ENCODE measurements at places on chromosomes 6 and 20.

DNA sequence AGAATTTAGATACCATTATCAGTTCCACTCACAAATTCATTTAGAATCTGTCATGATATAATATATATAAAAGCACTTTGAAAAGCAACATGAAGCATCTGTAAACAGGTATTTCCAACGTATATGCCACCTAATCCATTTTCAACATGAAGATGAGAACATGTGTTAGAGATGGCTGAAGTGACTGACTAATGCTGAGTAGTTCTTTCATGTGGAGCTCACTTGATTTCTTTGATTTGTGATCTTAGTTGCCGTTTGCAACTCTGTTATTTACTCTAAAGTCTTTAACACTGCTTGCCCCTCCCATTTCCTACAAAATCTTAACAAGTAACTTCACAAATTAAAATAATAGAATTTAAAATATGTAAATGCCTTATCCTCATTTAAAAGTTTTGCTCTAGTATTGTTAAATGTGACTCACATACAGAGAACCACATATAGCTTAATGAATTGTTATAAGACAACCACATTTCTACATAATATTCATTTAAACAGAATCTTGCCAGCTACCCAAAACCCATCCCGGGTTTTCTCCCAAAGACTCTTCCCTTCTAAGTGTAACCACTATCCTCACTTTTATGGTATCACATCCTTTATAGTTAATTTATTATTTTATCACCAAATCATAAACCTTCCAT is 78.3 kb downstream of the ME1 start:
- no peak for DNase-seq

DNA sequence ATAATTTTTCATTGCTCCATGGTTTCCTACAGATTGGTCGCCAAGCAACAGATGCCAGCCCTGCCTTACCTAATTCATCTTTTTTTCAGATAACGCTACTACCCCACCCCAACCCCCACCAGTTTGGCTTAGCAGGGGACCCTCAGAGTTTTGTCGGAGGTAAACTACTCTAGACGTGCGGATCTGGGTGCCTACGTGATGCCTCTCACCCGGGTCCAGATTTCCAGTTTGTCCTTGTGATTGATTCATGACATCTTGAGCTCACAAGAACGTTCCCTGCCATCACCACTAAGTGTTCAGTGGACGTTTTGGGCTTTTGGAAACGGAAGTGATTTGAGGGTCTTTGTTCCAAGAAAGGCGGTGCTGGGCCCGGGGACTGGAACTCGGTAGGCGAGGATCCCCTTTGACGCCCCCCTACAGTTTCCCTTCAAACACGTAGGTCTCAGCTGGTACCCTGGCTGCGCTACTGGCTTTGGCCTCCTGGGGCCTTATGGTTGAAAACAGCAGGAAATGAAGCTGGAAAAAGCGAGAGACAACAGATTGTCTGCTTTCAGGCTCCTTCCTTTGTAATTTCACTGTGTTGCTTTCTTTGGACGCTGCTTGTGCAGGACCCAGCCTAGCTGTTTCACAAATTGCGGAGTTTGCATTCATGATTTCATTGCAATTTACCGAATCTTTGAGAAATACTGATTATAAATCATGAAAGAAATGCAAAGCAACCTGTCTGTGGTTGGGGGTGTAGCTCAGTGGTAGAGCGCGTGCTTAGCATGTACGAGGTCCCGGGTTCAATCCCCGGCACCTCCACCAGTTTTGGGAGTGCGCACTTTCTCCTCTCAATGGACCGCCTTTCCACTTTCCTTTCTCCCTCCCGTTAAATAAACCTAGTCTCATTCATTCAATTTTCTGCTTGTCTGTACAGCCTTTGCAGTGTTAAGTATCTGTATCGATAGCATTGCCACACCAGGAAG is 81.0 kb downstream of the GPX5 start:
- DNase-seq = peak; percentile 27

GRCh38 chr20:52001999-52002666 is 189.4 kb downstream of the ZFP64 start:
- no peak for DNase-seq

GRCh38 chr6:160070427-160070826 is 51.2 kb upstream of the SLC22A1 start:
- DNase-seq = no peak

DNA sequence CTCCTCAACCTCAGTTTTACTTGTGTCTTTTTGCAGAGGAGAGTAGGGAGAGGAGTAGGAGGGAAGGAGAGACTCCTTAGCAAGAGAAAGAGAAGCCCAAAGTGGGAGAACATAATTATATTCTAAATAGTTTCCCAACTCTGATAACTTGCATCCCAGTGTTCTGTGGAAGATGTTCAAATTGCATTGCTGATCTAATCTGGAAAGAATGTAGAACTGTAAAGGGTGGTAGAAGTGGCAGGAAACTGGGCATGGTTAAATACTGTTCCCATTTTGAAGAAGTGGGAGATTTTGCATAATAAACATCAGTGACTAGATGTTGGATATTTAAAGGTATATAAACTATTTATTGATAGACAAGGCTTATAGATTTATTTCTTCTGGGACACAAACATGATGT is 42.6 kb upstream of the HMGN3 start:
- no peak for DNase-seq

GRCh38 chr20:1309439-1309847 is 19.5 kb downstream of the SDCBP2 start:
- DNase-seq = no peak

GRCh38 chr6:11766589-11767450 is 11.8 kb downstream of the ADTRP start:
- DNase-seq = no peak

- DNase-seq = no peak
Observed at GRCh38 chr20:38175304-38176180, 10.5 kb upstream of the TGM2 start.

DNA sequence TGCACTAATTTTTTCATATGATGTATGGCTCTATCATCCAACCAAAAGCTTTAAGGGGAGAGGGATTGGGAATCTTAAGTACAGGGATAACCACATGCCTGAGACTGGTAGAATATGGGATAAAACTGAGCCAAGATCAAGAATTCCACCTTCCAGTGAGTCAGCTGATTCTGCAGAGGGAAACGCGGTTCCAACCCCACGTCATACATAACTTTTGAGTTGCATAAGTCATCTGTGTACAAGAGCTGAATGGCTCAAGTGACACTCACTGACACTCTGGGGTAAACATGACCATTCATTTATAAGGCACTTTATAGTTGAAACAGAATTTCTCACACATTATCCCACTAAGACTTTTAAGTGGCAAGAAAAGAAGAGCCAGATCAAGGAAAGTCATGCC is 16.4 kb downstream of the TRIM27 start:
- DNase-seq = no peak

DNA sequence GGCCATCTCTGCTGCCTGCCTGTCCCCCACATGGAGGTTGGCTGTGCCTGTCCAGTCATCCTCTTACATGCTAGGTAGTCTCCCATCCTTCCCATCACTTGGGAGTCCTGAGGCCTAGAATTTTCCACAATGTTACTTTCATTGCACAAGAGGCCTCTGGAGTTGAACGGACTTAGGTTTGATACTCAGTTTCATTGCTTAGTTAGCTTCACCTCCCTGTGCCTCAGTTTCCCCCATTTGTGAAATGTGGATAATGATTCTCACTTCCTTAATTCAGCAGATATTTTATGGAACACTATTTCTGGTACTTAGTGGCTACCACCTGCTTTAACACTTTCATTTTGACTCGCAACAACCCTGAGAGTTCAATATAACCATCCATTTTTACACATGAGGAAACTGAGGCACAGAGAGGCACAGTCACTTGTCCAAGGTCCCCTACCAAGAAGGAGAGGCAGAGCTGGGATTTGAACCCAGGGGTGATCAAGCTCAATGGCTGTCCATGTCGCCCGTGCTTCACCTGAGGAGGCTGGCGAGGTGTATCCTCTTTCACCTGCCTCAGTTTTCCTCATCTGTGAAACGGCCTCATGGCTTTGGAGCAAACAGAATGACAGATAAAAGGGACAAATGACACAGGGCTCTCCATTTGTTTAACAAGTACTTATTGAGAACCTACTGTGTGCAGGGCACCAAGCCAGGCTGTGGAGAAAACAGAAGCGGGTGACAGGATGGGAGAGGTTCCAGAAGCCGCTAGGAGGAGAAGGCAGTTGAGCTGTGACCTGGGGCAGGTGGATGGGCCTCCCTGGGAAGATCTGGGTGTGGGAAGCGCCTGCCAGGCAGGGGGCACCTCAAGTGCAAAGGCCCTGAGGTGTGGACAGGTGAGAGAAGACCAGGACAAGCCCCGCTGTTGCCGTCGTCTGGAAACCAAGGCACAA is 154.3 kb upstream of the PTPN1 start:
- DNase-seq = no peak

DNA sequence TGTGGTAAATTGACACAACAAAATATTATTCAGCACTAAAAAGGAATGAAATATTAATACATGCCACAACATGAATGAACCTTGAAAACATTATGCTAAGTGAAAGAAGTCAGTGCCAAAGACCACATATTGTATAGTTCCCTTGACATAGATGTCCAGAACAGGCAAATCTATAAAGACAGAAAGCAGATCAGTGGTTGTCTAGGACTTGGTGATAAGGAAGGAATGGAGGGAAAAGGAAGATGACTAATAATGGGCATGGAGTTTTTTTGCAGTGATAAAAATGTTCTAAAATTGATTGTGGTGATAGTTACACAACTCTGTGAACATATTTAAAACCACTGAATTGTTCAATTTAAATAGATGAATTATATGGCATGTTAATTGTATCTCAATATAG is 32.5 kb downstream of the TBX18 start:
- DNase-seq = no peak

DNA sequence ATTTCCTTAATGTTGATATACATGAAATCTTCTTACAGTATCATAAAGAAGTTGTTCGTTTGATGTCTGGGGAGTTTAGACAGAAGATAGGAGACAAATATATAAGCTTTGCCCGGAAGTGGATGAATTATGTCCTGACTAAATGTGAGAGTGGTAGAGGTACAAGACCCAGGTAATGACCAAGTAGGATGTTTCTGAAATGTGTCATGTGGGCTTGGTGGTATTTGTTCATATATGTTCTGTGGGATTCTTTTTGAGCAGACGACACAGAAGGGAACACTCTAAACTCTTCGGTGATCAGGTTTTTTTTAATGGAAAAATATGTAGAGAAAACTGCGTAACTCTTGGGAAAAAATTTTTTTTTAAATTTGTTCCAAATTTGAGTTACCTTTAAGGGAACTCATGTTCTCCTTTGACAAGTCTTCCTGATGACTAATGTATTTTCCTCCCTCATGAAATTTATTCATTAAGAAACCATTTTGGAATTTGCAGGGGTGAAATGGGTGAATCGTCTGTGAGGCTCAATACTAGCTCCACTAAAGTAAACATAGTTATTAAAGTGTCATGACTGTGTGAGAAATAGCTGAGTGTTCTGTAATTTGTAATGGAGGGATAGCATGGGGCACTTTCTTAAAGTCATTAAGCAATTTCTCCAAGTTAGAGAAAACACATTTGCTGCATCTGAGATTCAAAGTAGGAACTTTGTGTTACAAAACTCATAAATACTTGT is 100.6 kb downstream of the MAP3K4 start:
- DNase-seq = no peak

GRCh38 chr6:116101302-116101718 is 657 bp downstream of the NT5DC1 start:
- no peak for DNase-seq

DNA sequence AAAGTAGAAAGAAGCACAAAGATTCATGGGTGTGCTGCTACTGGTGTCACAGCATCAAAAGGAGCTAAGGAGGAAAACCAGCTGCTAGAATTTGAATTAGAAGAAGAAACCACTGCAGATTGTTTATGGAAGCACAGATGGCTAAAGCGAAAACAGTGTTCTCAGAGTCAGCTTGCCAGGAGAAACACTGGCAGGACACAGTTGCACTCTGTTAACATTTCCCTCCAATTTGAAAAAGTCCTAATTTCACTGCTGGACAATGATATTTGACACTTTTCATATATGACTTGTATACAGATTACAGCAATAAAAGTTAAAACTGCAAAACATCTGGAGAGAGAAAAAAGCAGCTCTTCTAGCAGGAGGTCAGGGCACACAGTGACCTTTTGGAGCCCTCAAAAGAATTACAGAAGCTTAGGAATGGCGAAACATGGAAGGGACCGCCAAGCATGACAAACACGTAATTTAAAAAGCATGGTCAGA is 314.5 kb downstream of the COL12A1 start:
- DNase-seq = no peak

- DNase-seq = no peak
Observed at GRCh38 chr6:158410784-158411183, 98.5 kb downstream of the TULP4 start.

- DNase-seq = no peak
Observed at GRCh38 chr6:73030257-73030656, 195.0 kb downstream of the KHDC1L start.

- DNase-seq = no peak
Observed at GRCh38 chr20:18187020-18187419, 49.4 kb downstream of the KAT14 start.

Measured in CD4-positive, alpha-beta T cell treated with Interferon alpha-2 for 1 hour (primary cell).